ENCODE measurements at places on chromosomes 4 and X.

- no peak for DNase-seq
Observed at GRCh38 chr4:141567326-141567915, 69.0 kb upstream of the IL15 start.

DNA sequence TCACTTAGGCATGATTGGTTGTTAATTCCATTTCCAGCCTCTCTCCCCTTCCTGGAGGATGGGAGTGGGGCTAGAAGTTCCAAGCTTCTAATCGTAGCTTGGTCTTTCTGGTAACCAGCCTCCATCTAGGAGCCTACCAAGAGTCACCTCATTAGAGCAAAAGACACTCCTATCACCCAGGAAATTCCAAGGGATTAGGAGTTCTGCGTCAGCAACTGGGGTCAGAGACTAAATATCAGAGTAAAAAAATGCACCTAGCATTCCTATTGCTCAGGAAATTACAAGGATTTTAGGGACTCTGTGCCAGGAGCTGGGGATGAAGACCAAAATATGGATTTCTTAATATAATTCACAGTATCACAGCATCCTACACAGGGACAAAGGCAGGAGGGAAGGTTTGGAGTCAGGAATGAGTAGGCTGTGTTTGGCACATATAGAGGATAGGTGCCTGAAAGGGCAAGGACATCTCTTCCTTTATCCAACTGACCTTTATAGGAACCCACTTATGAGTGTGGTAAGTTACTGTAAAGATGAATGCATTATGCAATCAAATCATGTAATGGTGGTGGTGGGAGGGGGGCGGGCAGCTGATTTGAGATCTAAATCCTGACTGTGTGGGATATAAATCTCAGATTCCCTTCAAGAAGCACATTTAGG, 30.5 kb upstream of the LIMCH1 start:
- DNase-seq = no peak

DNA sequence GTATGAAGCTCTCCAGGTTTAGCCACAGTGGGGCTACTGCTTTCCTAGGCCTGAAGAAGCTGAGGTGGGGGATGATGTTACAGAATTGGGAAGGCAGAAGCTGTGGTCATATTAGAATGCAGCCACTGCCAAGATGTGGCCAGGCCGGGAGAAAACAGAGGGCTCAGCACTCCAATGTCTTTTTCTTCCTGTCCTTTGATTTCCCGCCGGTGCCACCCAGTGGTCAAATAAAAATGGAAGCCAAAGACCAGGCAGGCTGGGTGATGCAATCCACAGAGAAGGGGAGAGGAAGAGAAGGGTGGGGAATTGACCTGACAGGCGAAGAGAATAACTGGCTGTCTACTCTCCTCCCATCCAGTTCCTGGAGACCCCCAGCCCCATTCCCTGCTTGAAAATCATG, 94.9 kb upstream of the SHISA3 start:
- DNase-seq = peak; percentile 3

DNA sequence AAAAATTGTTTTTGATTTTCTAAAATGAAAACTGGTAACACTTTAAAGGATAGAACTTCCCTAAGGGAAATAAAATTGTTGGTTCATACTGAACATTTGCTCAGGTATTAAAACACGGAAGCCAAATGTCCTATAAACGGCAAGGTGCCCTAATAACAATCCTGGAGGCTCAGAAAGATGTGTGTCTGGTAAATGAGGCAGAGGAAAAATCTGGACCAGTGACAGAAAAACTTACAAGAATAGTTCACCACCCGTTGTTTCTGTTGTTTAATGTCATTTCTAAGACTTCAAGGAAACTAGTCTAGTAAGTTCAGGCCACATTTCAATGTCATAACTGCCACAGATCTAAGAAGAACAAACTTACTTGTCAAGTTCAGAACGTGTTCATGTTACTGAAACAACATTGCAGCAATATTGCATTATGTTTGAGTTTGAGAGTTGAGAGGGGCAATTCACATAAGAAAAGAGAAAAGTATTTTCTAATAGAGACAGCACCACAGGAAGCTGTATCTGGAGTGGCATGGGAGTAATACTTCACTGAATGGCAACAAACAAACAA, 476.6 kb downstream of the GRXCR1 start:
- DNase-seq = no peak

DNA sequence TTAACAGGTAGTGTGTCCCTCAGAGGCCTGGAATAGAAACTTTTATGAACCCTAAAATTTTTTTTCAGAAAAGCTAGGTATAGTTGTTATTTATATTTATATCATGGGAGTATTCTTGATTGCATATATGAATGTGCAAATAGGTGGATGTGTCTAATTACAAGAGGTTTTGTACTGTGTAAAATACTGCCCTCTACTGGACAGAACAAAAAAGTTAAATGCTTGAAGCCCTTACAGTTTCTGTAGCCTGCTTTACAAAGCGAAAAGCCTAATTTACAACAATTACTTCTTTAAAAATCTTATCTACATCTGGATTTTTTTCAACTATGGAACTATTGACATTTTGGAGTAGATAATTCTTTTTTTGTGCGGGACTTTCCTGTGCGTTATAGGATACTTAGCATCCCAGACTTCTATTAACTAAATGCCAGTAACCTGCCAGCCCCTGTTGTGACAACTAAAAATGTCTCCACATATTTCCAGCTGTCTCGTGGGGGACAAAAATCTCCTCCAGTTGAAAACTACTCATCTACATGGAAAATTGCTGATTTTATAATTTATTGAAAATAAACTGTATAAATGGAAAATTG, 35.1 kb downstream of the ENPEP start:
- peak; percentile 61 for DNase-seq

DNA sequence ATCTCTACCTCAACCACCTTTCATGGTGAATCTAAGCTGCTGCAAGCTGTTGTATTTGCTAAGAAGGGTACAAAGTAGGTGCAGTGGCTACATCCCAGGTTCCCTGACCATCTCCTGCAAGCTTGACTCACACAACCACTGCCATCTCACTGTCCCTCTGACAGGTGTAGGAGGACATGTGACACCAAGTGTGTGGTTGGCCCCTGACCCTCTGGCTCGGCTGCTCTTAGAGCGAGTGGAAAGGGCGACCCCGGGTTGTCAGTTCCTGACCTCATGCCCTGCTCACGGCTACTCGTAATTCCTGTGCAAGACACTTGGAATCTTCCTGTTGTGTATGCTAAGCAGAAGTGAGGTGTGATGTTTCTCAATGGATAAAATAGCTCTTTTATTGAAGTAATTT, 184.4 kb downstream of the DCLK2 start:
- no peak for DNase-seq
